ENCODE measurements at places on chromosomes 6 and 20.
A peak's percentile ranks its signal among the peaks of the same experiment; 100 is the strongest.

DNA sequence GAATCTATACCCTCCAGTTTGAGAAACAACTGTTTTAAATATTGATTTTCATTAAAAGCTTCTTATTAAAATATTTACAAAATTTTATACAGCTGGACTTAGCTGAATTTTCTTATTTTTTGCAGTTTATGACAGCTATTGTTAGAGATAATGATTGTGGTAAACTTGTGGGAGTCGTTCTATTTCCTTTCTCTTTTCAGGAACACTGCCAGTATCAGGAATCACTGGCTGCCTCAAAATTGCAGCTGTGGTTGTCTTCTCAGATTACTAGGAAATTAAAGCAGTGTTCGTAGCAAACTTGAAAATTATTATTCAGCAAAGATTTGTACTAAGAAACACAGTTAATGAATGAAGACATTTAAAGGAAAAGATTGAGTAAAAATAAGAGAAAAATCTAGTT is 311.0 kb downstream of the CENPW start:
- DNase-seq, result peak; percentile 53

DNA sequence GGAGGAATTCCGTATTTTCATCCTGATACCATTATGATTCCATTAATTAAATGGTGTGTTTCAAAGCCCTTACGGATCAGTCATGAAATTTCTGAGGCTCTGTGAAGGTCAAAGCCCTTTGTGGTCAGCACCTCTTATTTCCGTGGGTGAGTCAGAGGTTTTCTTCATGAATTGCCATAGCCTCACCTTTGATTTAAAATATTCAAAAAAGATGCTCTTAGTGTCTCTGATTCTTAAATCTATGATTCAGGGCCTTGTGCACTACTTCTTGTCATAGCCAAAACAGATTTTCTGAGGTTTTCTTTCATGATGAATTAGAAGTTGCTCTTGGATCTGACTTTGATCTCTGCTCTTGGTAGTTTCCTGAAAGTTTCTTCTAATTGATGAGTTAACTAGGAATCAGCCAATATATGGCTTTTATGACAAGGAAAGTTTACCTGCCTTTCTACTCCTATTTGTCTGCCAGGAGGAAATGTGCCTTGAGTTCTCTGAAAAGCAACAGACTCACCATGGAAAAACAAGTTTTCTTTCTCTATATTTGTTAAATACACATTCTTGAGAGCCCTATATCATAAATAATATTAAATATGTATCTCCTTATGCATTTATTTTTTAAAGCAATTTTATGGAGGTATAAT is 613.0 kb downstream of the UTRN start:
- no peak for DNase-seq

GRCh38 chr6:109498936-109499335 is 15.9 kb upstream of the ZBTB24 start:
- no peak for DNase-seq

- no peak for DNase-seq
Measured at GRCh38 chr20:21109144-21109543, 3.0 kb upstream of the LINC00237 start.

- no peak for DNase-seq
Measured at GRCh38 chr6:3402310-3403237, 54.3 kb downstream of the SLC22A23 start.
